ENCODE measurements at places on chromosomes 12 and 14. TPM values are rescaled to one million over a fixed set of nuclear protein-coding genes. Genes with fewer than 3 reads are reported as not detected.

DNA sequence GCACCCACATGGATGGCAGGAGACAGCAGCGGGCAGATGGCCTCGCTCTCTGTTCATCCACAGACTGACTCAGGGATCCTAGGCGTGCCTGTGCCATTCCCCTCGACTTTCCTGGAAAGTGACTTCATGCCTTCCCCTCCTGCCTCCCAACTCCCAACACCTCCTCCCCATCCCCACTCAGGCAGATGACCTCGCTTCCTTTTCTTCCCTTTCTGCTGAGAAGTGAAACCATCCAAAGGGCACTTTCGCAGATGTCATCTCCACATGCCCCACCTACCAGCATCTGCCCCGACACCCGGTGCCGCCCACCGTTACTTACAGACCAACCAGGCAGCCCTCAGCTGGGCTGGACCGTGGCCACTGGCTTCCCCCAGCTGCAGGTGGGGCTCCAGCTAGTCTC lies 29.6 kb downstream of the BEGAIN start:
- DNase-seq, result no peak

GRCh38 chr12:29589851-29590250 lies 92.4 kb upstream of the OVCH1 start:
- no peak for DNase-seq

- DNase-seq, result no peak
Measured at GRCh38 chr14:106199097-106199496, 672.7 kb downstream of the TMEM121 start.

The SAMD15 gene
- 0.39 TPM for total RNA-seq

The TGM1 gene
- total RNA-seq, result 11.9 TPM

Data from right atrium auricular region (tissue), 2 donors.